Activated CD4-positive, alpha-beta T cell treated with anti-CD3 and anti-CD28 coated beads, Interleukin-2, amount 50 U/mL, for 16 hours (primary cell): ENCODE measurements at places on chromosomes 5 and 9.

- DNase-seq = peak; percentile 9
Observed at GRCh38 chr5:80686757-80687156, 32.0 kb upstream of the DHFR start.

- DNase-seq = peak; percentile 8
Observed at GRCh38 chr5:154316223-154316935, 125.8 kb downstream of the GALNT10 start.

DNA sequence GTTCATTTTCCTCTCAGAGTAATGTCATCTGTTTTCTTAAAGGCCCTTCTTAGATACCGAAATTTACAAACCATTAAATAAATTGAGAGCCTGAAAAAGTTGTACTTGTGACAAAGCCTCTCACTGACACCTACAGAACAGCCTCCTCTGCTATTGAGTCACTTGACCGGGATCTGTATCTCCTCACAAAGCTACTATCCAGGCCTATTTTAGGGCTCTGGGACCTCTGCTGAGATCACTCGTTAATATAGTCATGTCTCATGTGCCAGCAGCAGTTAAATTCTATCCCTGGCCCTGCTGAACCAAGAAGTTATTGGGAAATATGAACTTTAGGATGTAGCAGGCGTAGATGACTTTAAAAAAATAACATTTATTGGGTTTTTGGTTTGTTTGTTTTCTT is 31.1 kb downstream of the FBXO38 start:
- no peak for DNase-seq

DNA sequence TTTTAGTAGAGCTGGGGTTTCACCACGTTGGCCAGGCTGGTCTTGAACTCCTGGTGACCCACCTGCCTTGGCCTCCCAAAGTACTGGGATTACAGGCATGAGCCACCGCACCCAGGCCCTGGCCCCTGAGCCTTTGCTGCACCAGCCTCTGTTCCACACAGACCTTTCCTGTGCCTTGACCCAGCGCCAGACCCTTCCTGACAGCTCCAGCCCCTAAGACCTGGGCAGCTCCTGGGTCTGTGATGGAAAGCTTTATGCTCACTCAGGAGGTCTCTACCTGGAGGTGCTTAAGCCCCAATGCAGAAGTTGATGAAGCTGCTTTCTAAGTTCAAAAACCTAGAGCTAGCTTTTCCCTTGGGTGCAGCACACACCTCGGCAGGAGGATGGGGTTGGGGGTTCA is 58.8 kb upstream of the NEK6 start:
- no peak for DNase-seq

- peak; percentile 48 for DNase-seq
Observed at GRCh38 chr9:134403682-134404301, 77.5 kb downstream of the RXRA start.

DNA sequence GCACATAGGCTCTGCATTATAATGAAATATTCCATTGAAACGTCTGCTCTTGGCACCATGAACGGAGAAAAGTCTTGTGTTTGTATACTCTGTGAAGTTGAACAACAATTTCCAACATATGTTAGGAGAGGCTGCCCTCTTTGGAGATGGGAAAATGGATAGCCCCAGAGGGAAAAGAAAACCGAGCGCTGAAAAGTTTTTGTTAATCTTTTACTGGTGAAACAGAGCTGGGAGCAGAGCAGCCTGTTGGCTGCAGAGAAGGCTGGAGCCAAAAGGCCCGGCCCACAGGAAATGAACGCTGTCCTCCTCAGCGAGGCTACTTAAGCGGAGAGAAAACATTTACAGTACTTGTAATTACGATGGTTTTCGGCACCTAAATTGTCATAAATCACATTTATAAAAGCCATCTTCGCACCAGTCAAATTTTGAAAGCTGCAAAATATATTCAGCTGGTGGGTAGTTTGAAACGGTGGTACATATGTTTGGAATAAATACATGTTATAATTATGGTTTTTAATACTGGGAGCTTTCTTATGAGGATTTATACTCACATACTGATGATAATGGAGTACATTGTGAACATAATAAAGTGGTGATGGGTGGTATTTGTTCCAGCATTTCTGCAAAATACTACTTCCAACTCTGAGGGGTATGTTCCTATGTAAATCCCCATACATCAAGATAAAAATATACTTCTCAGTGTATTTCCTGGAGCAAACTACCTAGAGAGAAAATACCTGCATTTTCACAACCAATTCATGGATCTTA is 129.6 kb upstream of the CNTLN start:
- no peak for DNase-seq

GRCh38 chr5:74164725-74165235 is 475.7 kb downstream of the ENC1 start:
- no peak for DNase-seq

DNA sequence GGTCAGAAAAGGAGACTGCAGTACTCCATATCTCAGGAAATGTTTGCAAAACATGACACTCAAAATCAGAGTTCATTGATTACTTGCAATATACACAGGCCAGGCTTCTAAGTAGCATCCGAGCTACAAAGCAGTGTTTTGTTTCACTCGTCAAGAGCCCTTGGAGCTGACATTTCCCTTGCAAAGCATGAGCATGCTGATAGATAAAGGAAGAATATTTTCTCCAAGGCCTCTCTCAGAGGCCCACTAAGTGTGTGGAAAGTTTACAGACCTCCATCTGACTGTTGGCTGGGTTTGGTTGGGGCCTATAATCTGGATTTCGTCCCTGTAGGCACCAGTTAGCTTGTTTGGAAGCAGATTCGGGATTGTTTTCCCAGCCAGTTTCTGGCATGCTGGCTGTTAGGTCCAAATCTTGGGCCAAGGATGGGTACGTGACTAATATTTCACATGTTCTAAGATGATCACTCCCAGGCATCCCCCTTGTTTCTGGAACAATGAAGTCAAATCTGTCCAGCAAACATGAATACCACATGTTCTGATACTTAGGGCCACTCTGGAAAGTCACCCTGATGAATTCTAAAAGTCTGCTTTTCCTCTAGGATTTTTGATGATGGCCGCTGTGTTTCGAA is 161.3 kb downstream of the RFK start:
- DNase-seq = no peak

DNA sequence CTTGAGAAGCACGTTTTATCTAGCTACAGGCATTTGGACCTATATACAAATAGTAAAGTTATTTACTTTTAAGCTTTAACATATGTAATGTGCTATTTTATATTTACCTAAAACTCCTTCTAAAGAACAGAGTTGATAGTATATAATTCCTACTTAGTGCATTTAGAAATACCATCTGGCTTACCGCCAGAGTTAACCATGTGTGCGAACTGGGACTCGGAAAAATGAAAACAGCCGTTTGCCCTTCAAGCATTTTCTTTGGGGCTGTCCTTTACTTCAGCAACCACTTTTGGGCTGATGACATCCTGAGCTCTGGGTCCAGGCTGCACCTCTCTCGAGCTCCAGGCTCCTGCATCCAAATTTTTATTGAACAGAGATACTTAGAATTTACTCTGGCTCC is 21.9 kb upstream of the DHFR start:
- DNase-seq = no peak

- no peak for DNase-seq
Observed at GRCh38 chr9:28927691-28928090, 1354.4 kb upstream of the C9orf72 start.

- DNase-seq = peak; percentile 91
Observed at GRCh38 chr5:177116631-177117373, 16.8 kb upstream of the NSD1 start.

DNA sequence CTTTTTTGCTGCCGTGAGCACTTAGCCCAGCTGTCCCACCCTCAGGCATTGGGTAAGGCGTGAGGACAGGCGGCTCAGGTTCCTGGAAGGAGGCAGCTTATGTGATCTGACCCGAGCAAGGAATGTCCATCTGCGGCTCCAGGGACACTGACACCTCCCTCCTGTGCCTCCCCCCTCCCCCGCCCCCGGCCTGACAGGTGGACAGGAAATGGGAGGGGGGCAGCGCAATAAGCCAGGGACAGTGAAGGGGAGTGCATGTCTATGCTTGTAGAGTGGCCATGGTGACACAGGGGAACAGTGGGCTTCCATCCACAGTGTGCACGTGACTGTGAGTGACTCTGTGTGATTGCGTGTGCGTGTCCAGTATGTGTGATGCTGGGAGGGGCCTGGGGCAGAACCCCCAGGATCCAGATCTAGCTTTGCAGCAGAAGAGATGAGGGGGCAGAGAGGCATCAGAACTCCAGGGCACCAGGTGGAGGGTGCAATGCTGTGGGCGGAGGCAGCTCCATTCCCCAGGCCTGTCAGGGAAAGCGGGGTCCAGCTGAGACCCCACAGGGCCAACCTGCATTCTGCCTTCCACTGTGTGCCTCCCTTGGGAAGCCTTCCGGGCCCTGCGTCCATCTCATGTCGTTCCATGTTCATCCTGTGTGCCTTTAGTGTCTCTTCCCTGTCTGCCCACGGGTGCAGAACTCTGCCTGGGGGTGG is 30.5 kb downstream of the CNTFR start:
- DNase-seq = no peak

GRCh38 chr5:73278693-73279092 is 105.7 kb downstream of the TMEM174 start:
- no peak for DNase-seq

- no peak for DNase-seq
Observed at GRCh38 chr5:120446068-120446492, 18.0 kb upstream of the PRR16 start.

GRCh38 chr9:120980951-120981350 is 54.4 kb upstream of the TRAF1 start:
- no peak for DNase-seq

DNA sequence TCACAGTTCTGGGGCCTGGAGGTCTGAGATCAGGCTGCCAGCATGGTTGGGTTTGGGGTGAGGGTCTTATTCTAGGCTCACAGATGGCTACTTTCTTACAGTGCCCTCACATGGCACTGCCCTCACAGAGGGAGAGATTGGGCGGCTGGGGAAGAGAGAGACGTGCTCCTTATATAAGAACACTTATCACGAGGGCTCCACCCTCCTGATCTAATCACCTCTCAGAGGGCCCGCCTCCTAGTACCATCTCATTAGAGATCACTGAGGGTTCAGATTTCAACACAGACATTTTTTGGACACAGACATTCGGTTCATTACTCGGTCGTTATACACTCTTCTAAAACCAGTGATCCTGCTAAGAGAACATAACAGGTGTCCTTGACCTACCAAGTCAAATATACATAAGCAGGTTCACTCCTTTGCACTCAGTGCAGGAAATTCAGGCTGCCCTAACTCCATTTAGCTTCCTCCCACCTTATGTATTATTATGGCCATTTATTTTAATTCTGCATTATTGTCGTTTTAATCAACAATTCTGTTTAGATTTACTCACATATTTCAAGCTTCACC is 121.7 kb downstream of the ICE1 start:
- DNase-seq = no peak

DNA sequence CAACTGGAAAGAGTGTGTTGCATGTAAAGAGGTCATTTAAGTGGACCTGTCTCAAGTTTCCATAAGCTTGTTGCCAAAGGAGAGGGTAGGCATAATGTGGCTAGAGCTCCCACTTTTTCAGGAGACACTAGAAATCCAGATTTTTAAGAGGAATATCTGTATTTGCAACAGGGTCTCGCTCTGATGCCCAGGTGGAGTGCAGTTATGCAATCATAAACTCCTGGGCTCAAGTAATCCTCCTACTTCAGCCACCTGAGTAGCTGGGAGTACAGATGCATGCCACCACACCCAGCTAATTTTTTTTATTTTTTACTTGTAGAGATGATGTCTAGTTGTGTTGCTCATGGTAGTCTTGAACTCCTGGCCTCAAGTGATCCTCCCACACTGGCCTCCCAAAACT is 183.5 kb downstream of the NIPBL start:
- DNase-seq = no peak

- no peak for DNase-seq
Observed at GRCh38 chr5:83396662-83397061, 74.9 kb upstream of the VCAN start.

DNA sequence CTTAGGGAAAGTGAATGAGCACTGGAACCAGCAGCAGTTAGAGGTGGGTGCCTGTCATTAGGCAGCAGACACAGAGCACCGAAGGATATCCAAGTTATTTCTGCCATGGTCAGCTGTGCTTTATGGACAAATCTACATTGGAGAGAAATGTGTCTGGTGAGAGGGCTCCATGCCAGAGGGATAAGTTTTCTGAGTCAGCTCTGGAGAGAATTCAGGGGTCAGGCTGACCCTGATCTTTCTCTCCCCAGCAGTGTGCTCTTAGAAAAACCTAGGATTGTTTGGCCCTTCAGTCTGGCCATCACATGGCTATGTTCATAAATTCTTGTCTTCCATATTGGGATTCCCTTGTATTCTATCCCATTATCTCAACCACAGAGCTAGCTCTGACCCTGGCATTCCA is 8.9 kb upstream of the IL17B start:
- no peak for DNase-seq

GRCh38 chr5:39652036-39652435 is 227.3 kb upstream of the DAB2 start:
- no peak for DNase-seq

DNA sequence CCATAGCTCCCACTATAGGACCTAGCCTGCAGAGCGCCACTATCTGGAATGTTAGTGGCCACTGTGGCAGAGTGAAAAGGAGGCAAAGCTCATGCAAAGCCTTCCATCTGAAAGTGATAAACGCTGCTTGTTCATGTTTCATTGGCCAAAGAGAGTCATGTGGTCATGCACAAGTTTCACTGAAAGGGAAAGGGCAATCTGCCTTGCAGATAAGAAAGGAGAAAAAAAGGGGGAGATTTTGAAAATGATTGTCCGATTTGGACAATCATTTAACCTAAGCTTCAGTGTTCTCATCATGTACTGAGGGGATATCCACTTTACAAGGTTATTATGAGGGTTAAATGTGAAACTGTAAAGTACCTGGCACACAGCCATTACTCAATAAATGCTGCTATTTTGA is 9.0 kb upstream of the MOB3B start:
- DNase-seq = no peak

GRCh38 chr9:27003426-27004077 is 1.9 kb downstream of the LRRC19 start:
- no peak for DNase-seq

DNA sequence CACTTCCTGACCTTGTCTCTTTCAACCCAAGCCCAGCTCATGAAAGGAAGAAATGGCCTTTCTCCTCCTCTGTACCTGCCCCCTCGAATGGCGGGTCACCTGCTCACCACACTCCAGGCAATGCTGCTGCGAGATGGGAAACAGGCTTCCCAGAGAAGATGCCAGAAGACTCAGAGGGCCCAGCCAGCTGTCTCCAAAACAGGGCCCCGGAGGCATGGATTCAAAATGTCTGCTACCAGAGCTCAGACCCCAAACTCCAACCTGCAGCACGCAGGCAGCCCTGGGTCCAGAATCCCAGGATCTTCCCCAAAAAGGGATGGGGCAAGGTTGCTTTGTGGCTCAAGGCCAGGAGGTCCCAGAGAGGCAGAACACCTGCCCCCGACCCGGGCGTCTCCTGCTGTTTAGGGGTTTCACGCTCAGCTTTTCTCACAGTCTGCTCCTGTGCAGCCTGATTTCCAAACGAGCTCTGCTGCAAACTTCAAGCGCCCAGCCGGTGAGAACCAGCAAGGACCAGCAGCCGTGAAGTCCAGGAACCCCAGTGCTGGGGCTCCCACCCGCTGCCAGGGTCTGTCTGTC is 42.5 kb downstream of the VAV2 start:
- no peak for DNase-seq

GRCh38 chr9:136795000-136795348 is 1.2 kb upstream of the CCDC183 start:
- no peak for DNase-seq

- no peak for DNase-seq
Observed at GRCh38 chr9:95570646-95571045, 53.9 kb upstream of the PTCH1 start.
